Heart left ventricle (tissue), 16 donors: ENCODE measurements at places on chromosomes 1 and 21.

DNA sequence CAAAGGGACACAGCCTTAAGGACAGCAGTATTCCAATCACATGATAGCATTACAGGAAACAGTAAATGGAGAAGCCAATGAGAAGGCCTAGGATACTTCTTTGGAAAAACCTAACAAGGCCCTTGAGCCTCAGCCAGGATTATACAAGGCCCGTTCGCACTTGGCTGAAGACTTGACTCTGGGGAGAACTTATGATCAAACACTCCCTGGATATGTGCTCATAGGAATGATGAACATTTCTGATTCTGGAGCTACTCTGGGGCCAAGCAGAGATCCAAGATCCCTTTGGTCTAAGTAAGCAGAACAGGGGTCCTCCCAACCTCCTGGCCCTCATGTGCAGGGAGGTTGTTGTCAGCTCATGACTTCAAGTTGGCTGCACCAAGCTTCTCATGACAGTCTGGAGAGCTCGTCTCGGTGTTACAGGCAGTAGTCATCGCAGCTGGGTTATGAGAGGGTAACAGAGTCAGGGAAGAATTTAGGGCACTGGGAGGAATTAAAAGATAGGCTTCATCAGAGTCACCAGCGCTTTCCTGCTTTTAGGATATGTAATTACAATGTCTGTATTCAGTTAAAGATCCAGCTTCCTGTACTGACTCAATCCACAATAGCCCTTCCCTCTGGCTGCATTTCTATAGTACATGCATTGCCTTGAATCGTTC lies 92.5 kb upstream of the IRF2BP2 start:
- peak; percentile 61 for DNase-seq

DNA sequence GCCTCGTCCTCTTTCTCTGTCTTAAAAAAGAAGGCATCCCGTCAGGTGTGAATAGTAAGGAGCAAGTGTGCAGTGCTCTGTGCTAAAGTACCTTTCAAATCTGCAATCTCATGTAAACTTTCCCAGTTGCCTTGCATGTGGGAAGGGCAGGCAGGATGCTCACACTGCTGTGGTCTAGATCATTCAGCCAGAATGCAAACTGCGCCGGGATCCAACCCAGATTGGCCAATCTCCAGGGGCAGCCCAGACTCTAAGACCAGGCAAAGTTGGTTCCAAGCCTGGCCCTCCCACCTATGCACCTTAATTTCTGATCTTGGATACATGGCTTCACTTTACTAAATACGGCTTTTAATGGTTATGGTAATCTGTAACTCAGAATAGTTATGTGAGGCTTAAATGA lies 3.2 kb upstream of the MAP1LC3C start:
- no peak for DNase-seq

GRCh38 chr1:177130451-177130945 lies 34.0 kb downstream of the ASTN1 start:
- no peak for DNase-seq

DNA sequence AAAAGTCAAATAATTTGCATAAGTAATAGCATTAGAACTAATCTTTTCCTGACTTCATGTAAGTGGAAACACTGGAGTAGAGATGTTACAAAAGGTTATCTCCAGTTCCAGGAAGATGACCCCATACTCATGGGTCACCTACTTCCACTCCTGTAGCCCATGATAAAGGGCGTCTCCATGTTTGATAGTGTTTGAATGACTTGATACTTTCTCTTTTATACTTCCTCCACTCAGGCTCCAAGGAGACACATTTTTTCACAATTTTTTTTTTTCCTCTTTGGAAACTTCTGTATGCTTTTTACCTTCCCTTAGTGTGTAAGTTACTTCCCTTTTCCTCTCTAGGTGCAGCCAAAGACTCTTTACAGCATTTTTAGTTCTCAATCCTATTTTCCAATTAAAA lies 382.1 kb upstream of the B3GALT2 start:
- DNase-seq, result no peak

- DNase-seq, result peak; percentile 28
Measured at GRCh38 chr1:89659322-89660081, 26.6 kb downstream of the LRRC8C start.

DNA sequence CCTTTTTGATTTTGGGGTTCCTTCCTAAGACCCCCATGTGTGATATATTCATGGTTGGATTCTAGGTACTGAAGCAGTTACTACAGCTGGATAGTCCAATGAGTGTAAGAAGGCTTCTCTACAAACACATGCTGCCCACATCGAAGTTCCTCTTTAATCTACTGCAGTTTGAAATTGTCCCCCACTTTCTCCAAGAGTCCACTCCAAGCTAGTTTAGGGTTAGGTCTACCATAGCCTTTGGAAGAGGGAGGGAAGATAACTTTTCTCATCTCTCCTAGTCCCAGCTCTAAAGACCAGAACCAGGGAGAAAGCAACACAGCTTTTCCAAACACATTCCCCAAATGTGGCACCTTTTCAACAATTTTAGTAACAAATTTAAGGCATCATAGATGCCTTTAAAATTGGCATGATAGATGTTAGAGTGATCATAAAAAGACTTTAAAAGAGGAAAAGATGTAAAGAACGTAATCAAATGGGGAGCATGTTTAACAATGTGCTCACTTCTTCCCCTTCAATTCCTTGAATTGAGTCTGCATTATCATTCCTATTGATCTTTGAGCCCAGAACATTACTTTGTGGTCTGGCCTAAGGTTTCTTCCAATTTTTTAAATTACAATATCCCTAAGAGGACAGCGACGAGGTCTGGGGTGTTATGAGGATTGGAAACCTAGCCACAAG lies 1.0 kb upstream of the EXO1 start:
- DNase-seq, result no peak

DNA sequence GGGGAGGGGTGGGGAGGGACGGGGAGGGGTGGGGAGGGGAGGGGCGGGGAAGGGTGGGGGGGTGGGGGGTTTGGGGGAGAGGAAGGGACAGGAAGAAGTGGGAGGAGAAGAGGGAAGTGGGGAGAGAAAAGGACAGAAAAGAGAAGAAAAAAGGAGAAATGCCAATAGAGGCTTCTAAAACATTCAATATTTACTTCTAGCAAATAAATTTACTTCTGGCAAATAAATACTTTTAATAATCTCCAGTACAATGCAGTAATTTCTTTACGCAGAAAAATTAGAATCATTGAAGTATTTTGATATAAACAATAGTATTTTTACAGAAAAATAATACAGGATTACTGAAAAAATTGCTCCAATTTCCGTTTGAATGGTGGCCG lies 9.4 kb upstream of the GPR161 start:
- DNase-seq, result no peak

GRCh38 chr1:7302873-7303272 lies 468.2 kb upstream of the VAMP3 start:
- no peak for DNase-seq

- no peak for DNase-seq
Measured at GRCh38 chr1:110948038-110948810, 15.5 kb downstream of the LRIF1 start.
